A549 treated with ZK216348 at 1 μM for 4 hours (cell line): ENCODE measurements at places on chromosomes 3 and 15. TPM values are rescaled to one million over a fixed set of nuclear protein-coding genes. Genes with fewer than 3 reads are reported as not detected.

The SEC62 gene
- 83.5 to 188 TPM (median 94.6 TPM) in 5 replicates for total RNA-seq

The RASGRP1 gene
- 0.24 to 0.42 TPM (median 0.35 TPM) in 5 replicates for total RNA-seq

The TLR9 gene
- 0.18 TPM in 1 of 5 replicates, not detected in the others for total RNA-seq

The SLC9C1 gene
- total RNA-seq, result not detected in 5 replicates

The SLC35G2 gene
- 23.7 to 32.7 TPM (median 27.5 TPM) in 5 replicates for total RNA-seq

The SLC22A14 gene
- 0.09 TPM in 2 of 5 replicates, not detected in the others for total RNA-seq

The TNFAIP8L3 gene
- 13.1 to 22.4 TPM (median 16.4 TPM) in 5 replicates for total RNA-seq

The REC114 gene
- not detected in 5 replicates for total RNA-seq

The MYZAP gene
- total RNA-seq, result 0.66 to 0.98 TPM (median 0.87 TPM) in 5 replicates

The HHLA2 gene
- 0.07 to 0.15 TPM in 2 of 5 replicates, not detected in the others for total RNA-seq

The DLEC1 gene
- 0.05 to 0.09 TPM in 2 of 5 replicates, not detected in the others for total RNA-seq

The GPR62 gene
- total RNA-seq, result not detected in 5 replicates

The FBXO40 gene
- not detected in 5 replicates for total RNA-seq

The ZNF660 gene
- not detected in 5 replicates for total RNA-seq

The LXN gene
- 54.2 to 81.7 TPM (median 55.6 TPM) in 5 replicates for total RNA-seq

The CELF6 gene
- total RNA-seq, result 0.07 to 0.25 TPM (median 0.15 TPM) in 5 replicates

The GOLGA6D gene
- 0.07 TPM in 1 of 5 replicates, not detected in the others for total RNA-seq

The CCRL2 gene
- total RNA-seq, result 0.14 to 0.42 TPM (median 0.16 TPM) in 3 of 5 replicates, not detected in the others

The TEX9 gene
- total RNA-seq, result 2.7 to 5.3 TPM (median 5.0 TPM) in 5 replicates

The UBAP1L gene
- 0.29 to 1.3 TPM (median 0.88 TPM) in 5 replicates for total RNA-seq

The ABHD10 gene
- total RNA-seq, result 14.2 to 22.5 TPM (median 20.8 TPM) in 5 replicates

The FOXL2NB gene
- total RNA-seq, result 0.95 to 1.5 TPM (median 1.3 TPM) in 5 replicates

The ACTRT3 gene
- total RNA-seq, result 2.9 to 3.6 TPM (median 3.4 TPM) in 5 replicates

The SLC51B gene
- total RNA-seq, result 13.1 to 18.9 TPM (median 15.7 TPM) in 5 replicates

The DPPA2 gene
- total RNA-seq, result not detected in 5 replicates

The NLGN1 gene
- not detected in 5 replicates for total RNA-seq

The STRIT1 gene
- total RNA-seq, result not detected in 5 replicates

The SIDT1 gene
- total RNA-seq, result 0.42 to 0.90 TPM (median 0.58 TPM) in 5 replicates

The APEH gene
- total RNA-seq, result 51.1 to 72.3 TPM (median 65.1 TPM) in 5 replicates

The RAD51 gene
- 17.8 to 23.9 TPM (median 18.4 TPM) in 5 replicates for total RNA-seq

The TM6SF1 gene
- 0.11 to 0.13 TPM in 2 of 5 replicates, not detected in the others for total RNA-seq

The LRRK1 gene
- total RNA-seq, result 12.4 to 24.6 TPM (median 20.9 TPM) in 5 replicates

The TGM5 gene
- not detected in 5 replicates for total RNA-seq

The AKAP13 gene
- total RNA-seq, result 69.4 to 103 TPM (median 82.9 TPM) in 5 replicates

The HGD gene
- total RNA-seq, result 15.7 to 20.7 TPM (median 20.0 TPM) in 5 replicates

The CLCN2 gene
- 4.0 to 6.1 TPM (median 5.5 TPM) in 5 replicates for total RNA-seq

The GPR15 gene
- total RNA-seq, result not detected in 5 replicates

The RBPMS2 gene
- 5.9 to 10.1 TPM (median 8.5 TPM) in 5 replicates for total RNA-seq

The FOXB1 gene
- total RNA-seq, result not detected in 5 replicates

The KLHL40 gene
- not detected in 5 replicates for total RNA-seq

The TRIM42 gene
- total RNA-seq, result not detected in 5 replicates

The CDCP1 gene
- 8.7 to 12.2 TPM (median 9.5 TPM) in 5 replicates for total RNA-seq

The CBLB gene
- total RNA-seq, result 14.3 to 21.4 TPM (median 19.0 TPM) in 5 replicates

The CAND2 gene
- total RNA-seq, result 0.31 to 1.2 TPM (median 0.54 TPM) in 5 replicates

The HESX1 gene
- total RNA-seq, result 0.32 TPM in 1 of 5 replicates, not detected in the others

The SERINC4 gene
- 0.11 TPM in 1 of 5 replicates, not detected in the others for total RNA-seq

The NFKBIZ gene
- total RNA-seq, result 6.7 to 8.9 TPM (median 8.4 TPM) in 5 replicates

The SCN11A gene
- 0.02 TPM in 2 of 5 replicates, not detected in the others for total RNA-seq

The GOLGA8S gene
- total RNA-seq, result 0.12 to 0.25 TPM (median 0.18 TPM) in 5 replicates

The ROPN1 gene
- total RNA-seq, result not detected in 5 replicates

The CHRFAM7A gene
- 4.7 to 7.8 TPM (median 6.7 TPM) in 5 replicates for total RNA-seq

The CPNE4 gene
- 4.2 to 7.7 TPM (median 6.2 TPM) in 5 replicates for total RNA-seq
